Right renal pelvis (tissue), 4 donors: ENCODE measurements at places on chromosomes 5 and 9. TPM values are rescaled to one million over a fixed set of nuclear protein-coding genes. Genes with fewer than 3 reads are reported as not detected.

GRCh38 chr5:159978358-159978757 lies 30.6 kb upstream of the TTC1 start:
- DNase-seq = no peak

DNA sequence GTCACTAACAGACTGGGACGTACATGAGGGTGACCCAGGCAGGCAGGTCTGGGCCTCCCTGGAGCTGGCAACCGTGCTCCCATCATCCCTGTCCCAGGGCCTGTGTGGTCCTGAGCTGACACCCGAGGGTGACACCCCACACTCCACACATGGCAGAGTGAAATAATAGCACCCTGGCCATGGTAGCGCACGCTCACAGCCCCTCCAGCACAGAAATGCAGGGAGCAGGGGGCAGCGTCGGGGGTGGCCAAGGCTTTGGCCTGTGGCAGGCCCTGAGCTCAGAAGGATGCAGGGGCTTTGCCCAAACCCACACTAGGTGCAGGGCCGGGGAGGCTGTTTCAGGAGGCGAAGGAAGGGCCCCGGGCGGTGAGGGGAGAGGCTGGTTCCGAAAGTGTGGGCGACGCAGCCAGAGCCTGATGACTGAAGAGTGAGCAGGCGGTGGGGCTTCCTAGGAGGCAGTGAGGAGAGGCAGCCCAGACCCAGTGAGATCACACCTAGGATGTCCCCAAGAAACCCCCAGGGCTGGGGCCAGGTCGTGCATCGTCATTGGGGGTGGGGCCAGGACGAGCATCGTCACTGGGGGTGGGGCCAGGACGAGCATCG lies 12.9 kb downstream of the OR2V2 start:
- DNase-seq = no peak

DNA sequence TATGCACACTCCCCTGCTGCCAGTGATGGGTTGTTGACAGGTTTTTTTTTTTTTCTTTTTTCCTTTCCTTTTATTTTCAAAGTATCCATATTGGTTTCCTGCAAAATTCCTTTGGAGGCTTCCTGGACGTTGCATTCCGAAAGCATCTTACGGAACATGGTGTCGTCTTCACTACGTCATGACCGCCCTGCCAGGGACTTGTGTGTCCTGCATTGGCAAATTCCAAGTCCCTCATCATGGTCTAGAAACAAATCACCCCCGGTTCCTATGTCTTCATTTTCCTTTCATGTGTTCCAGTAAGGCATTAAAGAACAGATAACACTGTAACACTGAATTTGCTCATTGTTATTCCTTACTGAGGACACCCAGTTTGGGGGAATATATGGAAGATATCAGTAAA lies 35.0 kb upstream of the ADAMTSL1 start:
- DNase-seq = no peak

GRCh38 chr5:2164586-2164985 lies 281.9 kb upstream of the IRX4 start:
- no peak for DNase-seq

DNA sequence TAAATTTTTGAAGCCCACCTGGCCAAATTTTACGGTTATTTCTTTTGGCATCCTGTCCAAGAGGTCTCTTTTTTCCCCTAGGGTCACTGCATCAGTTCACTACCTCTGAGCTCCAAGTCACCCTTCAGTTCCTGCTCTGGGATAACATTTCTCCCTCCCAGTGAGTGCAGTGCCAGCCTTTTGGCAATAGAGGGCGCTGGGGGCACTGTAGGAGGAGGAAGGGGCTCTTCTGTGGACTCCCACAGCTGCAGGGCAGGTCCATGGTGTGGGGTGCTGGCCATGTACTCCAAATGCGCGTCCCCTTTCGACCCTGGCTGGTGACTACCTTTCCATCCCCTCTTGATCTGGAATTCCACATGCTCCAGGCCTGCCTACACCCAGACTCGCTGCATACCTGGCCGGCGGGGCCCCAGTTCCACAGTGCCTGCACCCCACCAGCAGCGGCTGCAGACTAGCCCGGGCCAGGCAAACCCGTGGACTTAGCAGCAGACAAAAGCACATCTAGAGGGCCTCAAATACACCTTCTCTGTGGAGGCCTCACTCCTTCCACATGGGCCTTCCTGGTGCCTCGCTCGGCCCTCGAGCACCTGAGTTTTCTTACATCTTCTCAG lies 20.3 kb upstream of the NINJ1 start:
- no peak for DNase-seq

DNA sequence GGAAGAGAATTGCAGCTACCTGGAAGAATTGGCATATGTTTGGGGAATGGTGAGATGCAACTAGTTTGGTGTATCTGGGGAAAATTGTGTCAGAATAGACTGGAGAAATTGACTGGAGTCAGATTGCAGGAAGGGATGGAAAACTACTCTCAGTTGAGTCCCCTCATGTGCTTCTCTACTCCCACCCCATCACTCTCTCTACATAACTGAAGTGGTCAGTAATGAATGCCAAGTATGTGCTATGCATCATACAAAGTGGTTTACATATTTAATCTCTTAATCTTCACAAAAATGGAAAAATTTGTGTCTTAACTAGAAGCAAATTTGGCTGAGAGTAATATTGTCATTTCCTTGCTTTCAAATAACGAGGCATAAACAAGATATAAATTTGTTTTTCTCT lies 146.4 kb upstream of the TNC start:
- no peak for DNase-seq

DNA sequence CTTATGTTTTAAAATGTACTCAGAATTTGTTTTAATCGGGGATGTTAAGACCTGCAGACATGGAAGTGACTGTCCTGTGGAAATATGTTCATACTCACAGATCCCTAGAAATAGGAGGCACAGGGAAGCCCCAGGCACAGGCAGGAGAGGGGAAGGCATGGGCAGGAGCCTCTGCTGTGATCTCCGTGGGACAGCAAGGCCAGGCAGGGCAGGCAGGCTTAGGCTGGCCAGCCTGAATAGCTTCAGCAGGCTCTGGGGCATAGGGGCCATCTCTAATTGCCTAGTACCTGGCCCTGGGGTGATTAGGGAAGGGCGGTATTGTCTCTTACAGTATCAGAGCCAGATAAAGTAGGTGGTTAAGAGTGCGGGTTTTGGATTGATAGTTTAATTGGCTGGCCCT lies 59.8 kb upstream of the PLEKHG4B start:
- DNase-seq = no peak

DNA sequence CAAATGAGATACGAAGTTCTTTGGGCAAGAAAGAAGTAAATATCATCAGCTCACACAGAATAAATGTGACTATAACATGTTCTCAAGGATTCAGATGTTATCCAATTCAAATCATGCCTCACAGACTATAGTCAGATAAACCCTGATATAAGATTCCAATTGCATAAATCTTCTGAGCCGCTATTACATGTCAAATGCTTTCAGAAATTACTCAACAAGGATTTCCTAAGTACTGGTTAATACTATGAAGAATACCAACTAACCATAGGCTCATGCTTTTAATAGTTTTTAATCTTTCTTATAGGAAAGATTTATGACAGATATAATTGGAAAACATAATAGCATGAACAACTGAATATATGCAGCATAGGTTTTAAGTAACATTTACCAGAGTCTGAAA lies 73.6 kb downstream of the BAAT start:
- no peak for DNase-seq

- no peak for DNase-seq
These were observed 46.2 kb downstream of the RECK start for GRCh38 chr9:36082931-36083330.

DNA sequence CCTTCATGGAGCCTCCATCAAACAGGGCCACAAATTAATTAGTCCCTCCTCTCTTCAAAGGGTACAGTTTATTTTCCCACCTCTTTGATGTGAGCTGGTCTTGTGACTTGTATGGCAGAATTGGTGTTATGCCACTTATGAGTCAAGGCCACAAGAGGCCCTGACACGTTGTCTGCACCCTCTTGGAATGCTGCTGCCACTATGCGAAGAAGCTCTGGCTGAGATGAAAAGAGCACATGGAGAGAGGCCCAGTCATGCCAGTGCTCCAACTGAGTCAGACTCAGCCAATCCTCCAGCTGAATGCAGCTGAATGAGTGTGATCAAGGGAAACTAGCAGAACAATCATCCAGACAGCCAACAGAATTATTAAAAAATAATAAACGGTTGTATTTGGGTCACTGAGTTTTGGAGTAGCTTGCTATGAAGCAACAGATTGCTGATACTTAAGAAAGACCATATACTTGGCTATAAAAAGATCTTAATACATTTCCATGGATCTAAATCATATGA lies 128.3 kb downstream of the MARCHF11 start:
- no peak for DNase-seq

DNA sequence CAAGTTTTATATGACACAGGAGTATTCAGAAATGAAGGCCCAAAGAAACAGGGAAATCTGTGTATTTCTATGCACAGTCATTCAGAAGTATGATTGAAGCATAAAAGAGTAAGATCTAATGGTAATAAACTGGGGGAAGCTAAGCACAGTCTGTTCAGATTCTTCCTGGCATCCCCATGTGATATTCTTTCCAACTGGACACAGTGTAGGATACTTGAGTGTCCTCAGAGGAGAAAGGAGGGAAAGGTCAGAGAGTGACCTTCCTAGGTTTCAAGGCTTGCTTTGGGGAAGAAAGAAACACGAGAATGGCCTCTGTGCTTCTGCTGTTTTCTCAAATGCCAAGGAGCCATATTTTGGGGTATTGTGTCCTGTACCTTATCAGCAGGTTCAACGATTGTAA lies 1798.4 kb upstream of the WWC1 start:
- DNase-seq = no peak

DNA sequence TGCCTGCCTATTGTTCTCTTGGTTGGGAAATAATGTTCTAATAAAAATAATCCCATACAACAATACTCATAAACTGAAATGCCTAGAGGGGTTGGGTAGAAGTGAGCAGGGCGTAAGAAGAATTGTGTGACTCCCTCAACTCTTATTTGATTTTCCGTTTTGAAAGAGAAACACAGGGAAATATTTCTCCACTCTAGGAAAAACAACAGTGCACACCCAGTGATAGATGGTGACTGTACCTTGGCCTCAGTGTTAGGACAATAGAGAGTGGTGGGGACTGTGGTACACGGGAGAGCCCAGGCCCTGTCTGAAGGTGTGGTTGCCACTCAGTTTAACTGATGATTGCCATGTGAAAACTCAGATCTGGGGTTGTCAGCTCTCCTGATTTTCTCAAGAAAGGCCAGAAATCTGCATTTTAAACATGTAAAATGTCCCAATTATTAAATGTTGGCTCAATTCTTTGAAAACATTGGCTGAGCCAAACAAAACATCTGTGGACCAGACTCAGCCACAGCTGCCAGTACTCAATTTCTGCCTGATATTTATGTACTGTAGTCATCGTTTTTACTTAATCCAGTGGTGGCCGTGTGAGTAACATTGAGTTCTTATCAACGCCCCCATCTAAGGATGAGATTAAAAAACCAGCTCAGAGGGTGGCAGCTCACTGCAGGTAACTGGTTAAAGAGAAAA lies 103.8 kb upstream of the ZNF618 start:
- DNase-seq = peak; percentile 40

GRCh38 chr5:84080908-84081307 lies 303.8 kb downstream of the EDIL3 start:
- no peak for DNase-seq

Gene GDNF
- 10.2 TPM for polyA plus RNA-seq

Gene OLFM1
- polyA plus RNA-seq = 5.8 TPM

Gene MZB1
- polyA plus RNA-seq = 0.60 TPM

Gene FOXD4
- 0.32 TPM for polyA plus RNA-seq

Gene EDIL3
- 51.8 TPM for polyA plus RNA-seq

Gene SLC34A3
- polyA plus RNA-seq = 6.9 TPM

Gene ELAVL2
- polyA plus RNA-seq = 2.9 TPM

Gene NUTM2G
- 0.31 TPM for polyA plus RNA-seq

Gene FBP2
- polyA plus RNA-seq = not detected

Gene CCNG1
- 193 TPM for polyA plus RNA-seq

Gene GLE1
- 30.0 TPM for polyA plus RNA-seq

Gene GABRP
- polyA plus RNA-seq = 2.5 TPM
